IPS DF 6.9 (cell line): ENCODE measurements at places on chromosomes 2 and 18.

- no peak for DNase-seq
Observed at GRCh38 chr2:60118061-60118460, 435.4 kb downstream of the BCL11A start.

GRCh38 chr2:175310813-175311504 lies 129.4 kb upstream of the ATP5MC3 start:
- DNase-seq, result no peak

- no peak for DNase-seq
Observed at GRCh38 chr18:23882616-23883276, 131.8 kb upstream of the TTC39C start.

DNA sequence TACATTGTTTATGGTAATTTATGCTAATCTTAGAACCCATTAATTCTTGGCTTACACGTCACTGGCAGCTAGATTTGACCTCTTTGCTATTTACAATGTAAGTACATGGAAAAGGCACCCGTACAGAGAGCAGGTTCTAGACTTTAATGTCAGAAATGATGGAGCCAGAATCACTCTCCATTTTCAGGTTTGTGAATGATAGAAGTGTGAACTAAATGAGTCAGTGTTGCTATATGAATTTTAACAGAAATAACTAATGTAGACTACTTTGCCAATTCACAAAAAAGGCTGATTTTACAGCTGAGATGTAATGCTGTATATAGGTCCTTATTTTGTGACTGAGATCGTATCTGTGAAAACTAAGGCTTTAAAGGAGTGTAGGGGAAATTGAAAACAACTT lies 214.6 kb downstream of the LDLRAD4 start:
- DNase-seq, result no peak

- no peak for DNase-seq
Observed at GRCh38 chr2:67374949-67375348, 22.2 kb upstream of the ETAA1 start.

DNA sequence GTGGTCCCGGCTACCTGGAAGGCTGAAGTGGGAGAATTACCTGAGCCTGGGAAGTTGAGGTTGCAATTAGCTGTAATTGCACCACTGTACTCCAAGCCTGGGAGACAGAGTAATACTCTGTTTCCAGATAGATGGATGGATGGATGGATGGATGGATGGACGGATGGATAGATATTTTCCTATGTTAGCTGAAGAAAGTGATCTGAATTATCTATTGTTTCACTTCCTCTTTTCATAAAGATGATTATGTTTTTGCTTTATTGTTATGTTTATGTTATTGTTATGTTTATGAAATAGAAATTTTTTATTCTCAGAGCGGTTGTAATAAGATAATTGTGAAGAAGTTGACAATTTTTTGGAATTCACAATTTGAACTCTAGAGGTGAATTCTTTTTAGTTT lies 33.3 kb upstream of the TTC27 start:
- DNase-seq, result no peak

DNA sequence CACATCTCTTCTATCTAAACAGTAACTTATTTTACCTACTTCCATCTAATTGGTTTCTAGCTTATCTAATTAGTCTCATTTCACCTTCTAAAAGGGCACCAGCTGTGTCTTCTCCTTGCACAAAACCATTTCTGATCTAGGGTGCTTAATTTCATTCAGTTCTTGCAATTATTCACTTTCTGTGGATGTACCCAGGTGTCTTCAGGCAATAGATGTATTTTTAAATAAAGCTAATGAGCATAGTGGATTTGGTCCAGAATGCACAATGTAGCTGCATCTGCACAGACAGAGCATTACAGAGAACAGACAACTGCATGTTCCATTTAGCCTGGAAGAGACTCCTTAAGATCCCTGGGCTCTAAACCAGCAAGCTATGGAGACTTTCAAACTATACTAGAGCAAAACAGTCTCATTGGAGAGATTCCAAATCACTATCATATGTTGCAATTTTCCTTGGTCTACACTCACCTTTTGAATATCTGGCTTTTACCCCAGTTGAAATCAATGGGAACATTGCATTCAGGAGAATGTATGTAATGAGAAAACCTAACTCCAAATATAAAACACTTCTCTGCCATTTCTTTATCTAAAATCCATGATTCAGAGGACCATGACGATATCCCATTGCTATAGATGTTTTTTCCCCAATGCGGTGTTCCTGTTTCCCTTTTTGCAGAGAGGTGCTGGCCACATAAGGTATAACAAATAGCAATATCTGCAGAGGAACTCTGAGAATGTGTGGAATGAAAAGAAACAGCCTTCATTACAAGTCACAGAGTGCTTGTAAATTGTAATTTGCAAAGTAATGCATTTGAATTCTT lies 3.5 kb upstream of the RFX8 start:
- DNase-seq, result no peak
